Epithelial cell of umbilical artery (primary cell): ENCODE measurements at places on chromosomes 5 and 9. TPM values are rescaled to one million over a fixed set of nuclear protein-coding genes. Genes with fewer than 3 reads are reported as not detected.

ASS1 gene
- 2.6 and 5.9 TPM in 2 replicates for total RNA-seq

SMIM33 gene
- total RNA-seq: under 0.01 TPM in 1 of 2 replicates, not detected in the other

GDNF gene
- not detected in 2 replicates for total RNA-seq

RNF183 gene
- not detected in 2 replicates for total RNA-seq

DOK3 gene
- total RNA-seq: 0.65 and 3.6 TPM in 2 replicates

CCL28 gene
- 0.65 and 1.1 TPM in 2 replicates for total RNA-seq

LRRC19 gene
- total RNA-seq: not detected in 2 replicates

PPIC gene
- 38.3 and 49.1 TPM in 2 replicates for total RNA-seq

TMEM161B gene
- total RNA-seq: 10.1 and 16.0 TPM in 2 replicates

PCDHGA8 gene
- total RNA-seq: 0.46 and 0.97 TPM in 2 replicates

ACOT12 gene
- not detected in 2 replicates for total RNA-seq

HRCT1 gene
- 0.76 and 3.2 TPM in 2 replicates for total RNA-seq

SCGB3A2 gene
- total RNA-seq: not detected in 2 replicates

EPB41L4A gene
- 8.8 and 12.0 TPM in 2 replicates for total RNA-seq

SEMA5A gene
- total RNA-seq: 0.15 and 0.32 TPM in 2 replicates
